ENCODE measurements at places on chromosomes 2 and 18.

GRCh38 chr2:81987370-81987769 is 1682.8 kb upstream of the LRRTM1 start:
- no peak for DNase-seq

DNA sequence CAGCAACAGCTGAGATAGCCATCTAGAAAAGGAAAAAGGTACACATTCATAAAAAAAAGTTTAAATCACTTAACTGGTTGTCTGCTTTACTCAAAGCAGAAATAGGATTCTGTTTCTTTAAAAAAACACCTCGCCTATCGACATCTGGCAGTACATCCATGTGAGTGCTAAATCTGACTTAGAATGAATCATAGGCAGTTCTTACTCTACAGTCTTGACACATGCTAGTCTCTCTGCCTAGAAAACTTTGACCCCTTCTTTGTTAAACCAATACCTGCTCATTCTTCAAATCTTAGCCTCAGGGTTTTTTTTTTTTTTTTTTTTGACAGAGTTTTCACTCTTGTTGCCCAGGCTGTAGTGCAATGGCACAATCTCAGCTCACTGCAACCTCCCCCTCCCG is 37.1 kb upstream of the GPR75 start:
- peak; percentile 65 for DNase-seq

DNA sequence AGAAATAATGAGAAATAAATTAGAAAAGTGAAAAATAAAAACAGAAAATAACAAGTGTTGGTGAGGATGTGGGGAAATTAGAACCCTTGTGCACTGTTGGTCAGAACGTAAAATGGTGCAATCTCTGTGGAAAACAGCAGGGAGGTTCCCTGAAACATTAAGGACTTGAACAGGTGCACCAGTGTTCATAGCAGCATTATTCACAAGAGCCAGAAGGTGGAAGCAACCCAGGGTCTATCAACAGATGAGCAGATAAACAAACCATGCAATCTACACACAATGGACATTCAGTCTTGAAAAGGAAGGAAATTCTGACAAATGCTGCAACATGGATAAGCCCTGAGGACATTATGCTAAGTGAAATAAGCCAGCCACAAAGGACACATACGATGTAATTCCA is 58.2 kb upstream of the TFCP2L1 start:
- no peak for DNase-seq

GRCh38 chr2:121777699-121778058 is 22.2 kb downstream of the TSN start:
- no peak for DNase-seq

DNA sequence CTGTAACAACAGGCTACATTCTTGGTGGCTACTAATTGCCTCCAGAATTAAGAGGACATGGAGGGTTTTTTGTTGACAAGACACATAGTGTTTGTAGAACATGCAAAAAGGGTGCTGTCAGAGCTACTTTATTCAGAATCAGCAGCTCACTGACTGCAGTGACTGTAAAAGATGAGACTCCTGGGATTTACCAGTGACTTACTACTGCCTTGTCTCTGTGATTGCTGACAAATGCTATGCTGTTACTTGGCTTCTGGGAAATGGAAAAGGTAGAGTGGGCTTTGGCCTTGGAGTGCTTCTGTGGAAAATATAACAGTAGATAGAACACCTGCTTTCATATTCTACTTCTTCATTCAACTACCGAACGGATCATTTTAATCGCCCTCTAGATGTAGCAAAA is 47.8 kb downstream of the GREB1L start:
- no peak for DNase-seq

DNA sequence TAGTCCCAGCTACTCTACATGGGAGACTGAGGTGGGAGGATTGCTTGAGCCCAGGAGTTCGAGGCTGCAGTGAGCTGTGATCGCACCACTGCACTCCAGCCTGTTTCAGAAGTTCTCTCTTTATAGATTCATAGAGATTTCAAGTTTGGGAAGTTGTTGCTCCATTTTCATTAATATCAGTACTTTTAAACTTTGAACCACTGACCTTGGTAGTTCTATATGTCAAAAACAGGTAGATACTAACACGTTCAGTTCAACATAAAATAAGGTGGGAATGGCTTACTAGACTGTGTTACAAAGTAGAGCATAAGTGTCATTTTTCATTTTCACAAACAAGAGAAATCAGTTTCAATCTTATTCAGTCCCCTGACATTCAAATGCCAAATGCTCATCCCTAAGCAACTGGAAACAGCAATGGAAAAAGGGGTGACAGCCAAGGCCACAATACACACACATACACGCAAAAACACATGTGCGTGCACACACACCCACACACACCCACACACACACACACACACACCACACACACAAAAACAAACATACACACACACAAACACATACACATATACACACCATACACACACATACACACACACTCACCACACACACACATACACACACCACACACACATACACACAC is 71.7 kb downstream of the PIEZO2 start:
- DNase-seq: no peak

- no peak for DNase-seq
These were observed 971.1 kb upstream of the ACVR2A start for GRCh38 chr2:146873646-146874259.

GRCh38 chr2:74024216-74024615 is 39.5 kb downstream of the TET3 start:
- DNase-seq: no peak

- no peak for DNase-seq
These were observed 13.3 kb downstream of the OTOF start for GRCh38 chr2:26464390-26465265.

- DNase-seq: peak; percentile 62
These were observed 17.7 kb downstream of the SLC66A2 start for GRCh38 chr18:79933765-79934164.

DNA sequence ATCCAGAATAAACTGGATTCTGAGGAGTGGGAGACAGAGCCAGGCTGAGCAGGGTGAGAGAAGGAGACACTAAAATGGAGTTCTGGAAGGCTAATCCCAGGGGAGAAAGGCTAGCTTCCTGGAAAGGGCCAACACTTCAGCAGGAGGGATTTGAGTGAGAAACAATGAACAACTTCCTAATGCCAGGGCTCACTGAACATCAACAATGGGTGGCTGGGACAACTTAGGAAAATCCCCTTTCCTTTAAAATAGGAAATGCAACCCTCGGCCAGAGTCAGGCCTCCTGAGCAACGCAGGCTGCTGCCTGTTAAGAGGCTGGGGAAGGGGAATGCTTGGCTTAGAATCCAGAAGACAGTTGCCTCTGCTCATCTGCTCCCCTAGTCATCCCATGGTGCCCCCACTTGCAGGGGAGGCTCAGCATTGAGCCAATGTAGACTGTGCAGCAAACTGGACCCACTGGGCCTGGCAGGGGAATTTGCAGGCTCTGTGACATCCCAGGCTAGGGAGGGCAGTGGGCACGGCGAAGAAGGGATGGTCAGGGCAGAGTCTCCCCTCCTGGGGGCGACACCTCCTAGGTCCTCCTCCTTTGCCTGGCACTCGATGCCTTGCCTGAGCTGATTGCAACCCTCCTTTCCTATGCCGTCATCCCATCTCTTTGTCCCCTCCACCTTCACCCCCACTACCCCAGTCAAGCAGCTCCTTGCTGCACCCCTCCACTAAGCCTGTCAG is 182.5 kb downstream of the TNS1 start:
- DNase-seq: no peak

- DNase-seq: no peak
These were observed 16.9 kb downstream of the ACSL3 start for GRCh38 chr2:222877556-222878300.

GRCh38 chr2:102547462-102547861 is 71.9 kb upstream of the SLC9A2 start:
- DNase-seq: no peak

DNA sequence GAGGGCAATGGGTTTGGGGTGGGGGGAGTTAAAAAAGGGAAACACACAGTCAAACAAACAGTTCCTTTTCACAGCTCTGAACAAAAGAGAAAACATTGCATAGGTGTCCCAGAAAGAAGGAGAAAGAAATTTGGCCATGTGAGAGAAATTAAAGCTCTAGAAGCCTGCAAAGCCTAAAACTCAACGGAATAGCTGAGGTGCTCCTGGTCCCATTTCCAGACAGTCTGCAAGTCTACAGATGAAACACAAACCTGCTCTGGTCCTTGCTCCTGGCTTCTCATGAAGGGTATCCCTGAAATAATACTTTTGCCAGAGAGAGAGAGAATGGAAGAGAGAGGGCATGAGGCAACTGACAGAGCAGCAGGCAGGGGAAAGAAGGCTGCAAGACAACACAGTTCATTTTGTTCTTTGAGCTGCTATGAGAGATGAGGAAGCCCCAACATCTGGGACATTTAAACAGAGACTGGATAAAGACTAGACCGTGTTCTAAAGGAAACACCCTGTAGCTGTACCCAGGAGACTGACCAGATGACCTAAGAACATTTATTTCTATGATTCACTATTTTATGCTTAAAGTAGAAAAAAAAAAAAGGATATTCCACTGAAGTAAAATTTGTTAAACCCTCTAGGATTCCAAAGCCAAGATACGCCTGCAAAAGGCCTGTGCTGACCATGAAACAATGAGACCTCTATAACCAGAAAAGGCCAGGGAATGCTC is 57.3 kb upstream of the CYP26B1 start:
- peak; percentile 9 for DNase-seq

DNA sequence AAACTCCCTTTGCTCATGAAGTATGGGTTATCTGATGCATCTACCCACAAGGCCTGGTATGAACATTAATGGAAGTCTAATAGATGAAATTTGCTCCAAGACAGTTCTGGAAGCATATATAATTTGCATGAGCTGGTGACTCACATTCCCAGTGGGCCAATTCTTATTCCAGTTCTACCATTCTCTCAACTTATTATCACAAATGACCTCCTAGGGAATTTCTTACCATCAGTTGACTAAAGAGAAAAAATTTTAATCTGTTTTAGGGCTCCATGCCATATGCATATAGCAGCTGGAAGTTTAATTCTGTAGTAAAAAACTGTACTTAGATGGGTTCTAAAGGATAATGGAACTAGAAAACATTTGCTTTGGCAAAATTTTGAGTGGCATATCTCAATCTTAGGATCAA is 165.2 kb upstream of the COL3A1 start:
- DNase-seq: no peak

GRCh38 chr2:109562421-109562820 is 51.3 kb downstream of the SEPTIN10 start:
- peak; percentile 16 for DNase-seq

GRCh38 chr18:75884728-75885127 is 457.2 kb upstream of the SMIM21 start:
- no peak for DNase-seq

GRCh38 chr2:150150144-150150543 is 337.3 kb downstream of the RND3 start:
- no peak for DNase-seq

- DNase-seq: no peak
These were observed 62.4 kb upstream of the MMADHC start for GRCh38 chr2:149650006-149650405.

GRCh38 chr18:36477776-36478175 is 180.3 kb downstream of the FHOD3 start:
- no peak for DNase-seq

DNA sequence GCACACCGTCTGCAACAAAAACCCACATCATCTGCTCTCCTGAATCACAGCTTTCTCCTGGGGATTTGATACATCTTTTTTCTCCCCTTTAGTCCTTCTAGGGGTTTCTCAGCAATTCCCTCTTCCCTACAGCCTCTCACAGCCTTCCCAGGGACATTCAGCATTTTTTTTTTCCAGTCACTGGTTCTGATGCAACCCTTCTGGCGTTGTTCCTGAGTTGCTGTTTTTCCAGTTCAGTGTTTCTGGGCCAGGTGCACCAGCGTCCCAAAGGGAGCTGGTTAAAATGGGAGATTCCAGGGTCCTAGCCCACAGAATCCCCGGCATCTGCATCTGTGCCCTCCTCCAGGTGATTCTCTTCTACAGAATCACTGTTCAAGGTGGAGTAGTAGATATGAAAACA is 36.1 kb downstream of the ADCY3 start:
- DNase-seq: peak; percentile 77

DNA sequence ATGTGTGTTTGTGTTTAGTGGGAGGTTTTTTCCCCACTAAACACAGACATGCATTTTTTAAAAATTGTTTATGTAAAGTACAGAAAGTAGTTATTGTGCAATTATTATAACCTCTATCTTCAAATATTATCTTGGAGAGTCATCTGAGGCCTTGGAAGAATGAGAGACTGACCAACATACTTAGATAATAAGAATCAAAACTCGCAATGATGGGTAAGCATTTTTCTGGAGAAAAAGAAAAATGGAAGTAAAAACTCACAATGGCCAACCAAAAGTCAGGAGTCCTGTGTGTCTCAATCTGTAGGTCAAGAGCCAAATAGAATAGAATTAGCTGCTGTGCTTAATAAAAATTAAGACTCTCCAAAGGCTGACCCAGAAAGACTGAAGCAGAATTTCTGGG is 43.0 kb downstream of the MEMO1 start:
- DNase-seq: peak; percentile 17

DNA sequence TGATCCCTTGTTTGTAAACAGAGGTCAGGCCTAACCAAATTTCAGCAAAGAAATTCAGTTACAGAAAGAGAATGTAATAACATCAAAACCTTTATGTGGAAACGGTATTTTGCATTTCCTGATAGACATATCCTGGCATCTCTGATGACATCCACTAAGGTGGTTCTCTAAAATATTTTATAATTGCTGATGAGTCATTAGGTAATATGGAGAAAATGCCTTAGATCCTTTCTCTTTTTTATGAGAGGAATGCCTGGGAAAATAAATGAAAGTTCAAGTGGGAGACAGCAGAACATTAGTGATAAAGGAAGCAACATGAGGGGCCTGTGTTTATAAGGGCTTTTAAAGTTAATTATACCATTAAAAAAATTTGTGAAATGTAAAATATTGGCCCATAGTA is 72.6 kb downstream of the PLCL1 start:
- DNase-seq: no peak

GRCh38 chr18:59878644-59879043 is 21.2 kb upstream of the PMAIP1 start:
- no peak for DNase-seq

GRCh38 chr2:86790676-86791572 is at the start of gene CD8A:
TSS of gene CD8A (minus strand) at chr2:86790913. CDS start at chr2:86790825, 88 bp downstream.
- DNase-seq: peak; percentile 54

GRCh38 chr2:1830936-1831619 is 86.8 kb upstream of the PXDN start:
- DNase-seq: peak; percentile 42

GRCh38 chr2:218839430-218839829 is 7.8 kb upstream of the PRKAG3 start:
- DNase-seq: peak; percentile 72

DNA sequence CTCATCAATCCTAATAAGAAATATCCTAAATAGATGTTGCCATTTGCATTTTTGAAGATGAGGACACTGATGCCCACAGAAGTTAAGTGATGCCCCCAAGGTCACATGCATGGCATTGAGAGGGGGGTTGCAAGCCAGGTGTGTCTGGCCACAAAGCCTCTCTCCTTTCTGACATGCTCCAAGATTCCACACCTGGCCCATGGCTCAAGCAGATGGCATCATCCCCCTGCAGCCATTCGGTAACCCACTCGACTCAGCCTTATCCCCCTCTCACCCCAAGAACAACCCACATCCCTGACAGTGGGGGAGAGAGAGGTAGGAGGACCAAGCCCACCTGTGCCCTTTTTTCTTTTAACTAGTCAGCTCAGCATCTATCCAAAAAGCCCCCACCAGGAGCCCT is 16.5 kb upstream of the TEX51 start:
- no peak for DNase-seq

Measured in GM03348 (cell line).